ENCODE measurements at places on chromosomes 13 and 19.

GRCh38 chr19:17419154-17419620 is 660 bp upstream of the MVB12A start:
- no peak for DNase-seq

GRCh38 chr19:41192574-41193429 is at the start of gene CYP2S1:
CYP2S1 (plus strand) TSS chr19:41193219; CDS start chr19:41193265, 46 bp downstream.
- DNase-seq = no peak

DNA sequence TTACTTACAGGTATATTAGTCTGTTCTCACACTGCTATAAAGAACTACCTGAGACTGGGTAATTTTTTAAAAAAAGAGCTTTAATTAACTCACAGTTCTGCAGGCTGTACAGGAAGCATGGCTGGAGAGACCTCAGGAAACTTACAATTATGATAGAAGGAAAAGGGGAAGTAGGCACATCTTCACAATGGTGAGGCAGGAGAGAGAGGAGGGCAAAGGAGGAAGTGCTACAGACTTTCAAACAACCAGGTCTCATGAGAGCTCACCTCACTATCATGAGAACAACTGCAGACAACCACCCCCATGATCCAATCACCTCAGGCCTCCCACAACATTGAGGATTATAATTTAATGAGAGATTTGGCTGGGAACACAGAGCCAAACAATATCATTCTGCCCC is 511.7 kb downstream of the SLITRK6 start:
- DNase-seq = no peak

- DNase-seq = no peak
Observed at GRCh38 chr13:58134012-58134411, 502.5 kb downstream of the PCDH17 start.

DNA sequence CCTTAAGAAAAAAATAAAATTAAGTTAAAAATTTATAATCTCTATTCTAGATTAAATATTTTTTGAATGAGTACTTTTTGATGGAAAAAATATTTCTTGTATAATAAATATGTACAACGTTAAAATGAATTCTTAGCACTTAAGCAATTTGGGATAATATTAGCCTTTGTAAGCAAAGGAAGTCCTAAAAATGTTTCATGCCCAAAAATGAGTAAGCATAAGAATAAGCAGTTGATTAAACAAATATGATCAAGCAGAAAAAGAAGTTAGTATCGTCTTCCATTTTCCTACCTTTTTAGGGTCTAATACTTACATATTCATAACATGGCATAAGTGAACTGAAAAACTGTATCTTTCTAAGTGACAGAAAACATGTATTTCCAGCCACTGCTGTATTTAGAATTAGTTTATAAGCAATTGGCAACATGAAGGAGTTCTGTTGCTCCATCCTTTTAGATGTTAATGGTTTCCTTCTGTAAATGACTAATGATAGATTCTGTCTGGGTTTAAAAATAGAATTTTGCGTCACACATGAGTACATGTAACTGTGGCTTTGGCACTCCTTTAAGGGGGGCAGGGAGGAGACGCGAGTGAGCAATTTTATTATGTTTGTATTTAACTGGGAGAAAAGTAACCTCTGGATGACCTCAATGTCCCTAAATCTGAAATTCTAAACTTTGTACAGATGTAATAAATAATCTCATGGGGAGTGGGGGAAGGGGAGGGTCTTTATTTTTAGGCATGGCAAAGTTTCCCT is 237.4 kb downstream of the RGCC start:
- DNase-seq = no peak

- no peak for DNase-seq
Observed at GRCh38 chr13:100184095-100184494, 95.2 kb downstream of the PCCA start.

- no peak for DNase-seq
Observed at GRCh38 chr13:40653527-40654318, 12.7 kb downstream of the FOXO1 start.

DNA sequence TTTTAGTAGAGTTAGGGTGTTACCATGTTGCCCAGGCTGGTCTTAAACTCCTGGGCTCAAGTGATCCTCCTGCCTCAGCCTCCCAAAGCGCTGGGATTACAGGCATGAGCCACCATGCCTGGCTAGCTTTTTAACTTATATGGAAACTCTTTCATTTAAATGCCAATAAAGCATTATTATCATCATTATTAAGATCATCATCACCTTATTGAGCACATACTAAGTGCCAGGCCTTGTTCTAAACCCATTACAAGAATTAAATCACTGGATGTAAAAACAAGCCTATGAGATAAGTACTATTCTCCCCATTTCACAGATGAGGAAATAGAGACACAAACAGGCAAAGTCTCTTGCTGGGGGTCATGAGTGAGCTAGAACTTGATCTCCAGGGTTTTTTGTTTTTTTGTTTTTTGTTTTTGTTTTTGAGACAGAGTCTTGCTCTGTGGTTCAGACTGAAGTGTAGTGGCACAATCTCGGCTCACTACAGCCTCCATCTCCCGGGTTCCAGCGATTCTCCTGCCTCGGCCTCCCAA is 1.3 kb downstream of the GMFG start:
- DNase-seq = no peak

Data from esophagus squamous epithelium (tissue), 5 donors.